ENCODE measurements at places on chromosomes 1 and 21. TPM values are rescaled to one million over a fixed set of nuclear protein-coding genes. Genes with fewer than 3 reads are reported as not detected.

The WDR64 gene
- not detected for total RNA-seq

The TNFRSF9 gene
- total RNA-seq = 146 TPM

The DCST2 gene
- 0.20 TPM for total RNA-seq

The SHISA4 gene
- total RNA-seq = not detected

The TTC39A gene
- not detected for total RNA-seq

The JAK1 gene
- 88.0 TPM for total RNA-seq

The CD1D gene
- total RNA-seq = not detected

The BTBD8 gene
- total RNA-seq = 1.1 TPM

The UROD gene
- 158 TPM for total RNA-seq

The FALEC gene
- not detected for total RNA-seq

The FTCD gene
- 0.43 TPM for total RNA-seq

The OR10J1 gene
- total RNA-seq = not detected
